Inflammatory macrophage (primary cell): ENCODE measurements at places on chromosomes 4 and X.
A peak's percentile ranks its signal among the peaks of the same experiment; 100 is the strongest.

DNA sequence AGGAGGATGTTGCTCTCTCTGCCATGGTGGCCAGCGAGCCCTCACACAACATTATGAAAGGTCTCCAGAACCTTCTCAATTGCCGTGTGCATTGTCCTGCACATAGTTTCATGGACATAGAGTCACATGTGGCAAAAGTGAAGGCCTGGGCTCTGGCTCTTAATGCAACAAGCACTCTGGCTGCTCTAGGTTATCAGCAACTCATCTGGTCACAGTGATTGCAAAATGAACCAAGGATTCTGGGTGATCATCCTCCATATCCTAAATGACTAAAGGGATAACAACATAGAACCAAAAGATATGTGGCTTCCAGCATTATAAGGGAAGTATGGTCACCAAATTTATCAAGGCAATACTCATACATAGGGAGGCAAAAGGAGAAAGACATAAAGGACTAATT lies 175.2 kb downstream of the MGST2 start:
- DNase-seq, result peak; percentile 16

- DNase-seq, result peak; percentile 96
These were observed 40.0 kb upstream of the IRF2 start for GRCh38 chr4:184514121-184514988.

GRCh38 chrX:120457766-120458180 lies 11.3 kb downstream of the LAMP2 start:
- peak; percentile 24 for DNase-seq

DNA sequence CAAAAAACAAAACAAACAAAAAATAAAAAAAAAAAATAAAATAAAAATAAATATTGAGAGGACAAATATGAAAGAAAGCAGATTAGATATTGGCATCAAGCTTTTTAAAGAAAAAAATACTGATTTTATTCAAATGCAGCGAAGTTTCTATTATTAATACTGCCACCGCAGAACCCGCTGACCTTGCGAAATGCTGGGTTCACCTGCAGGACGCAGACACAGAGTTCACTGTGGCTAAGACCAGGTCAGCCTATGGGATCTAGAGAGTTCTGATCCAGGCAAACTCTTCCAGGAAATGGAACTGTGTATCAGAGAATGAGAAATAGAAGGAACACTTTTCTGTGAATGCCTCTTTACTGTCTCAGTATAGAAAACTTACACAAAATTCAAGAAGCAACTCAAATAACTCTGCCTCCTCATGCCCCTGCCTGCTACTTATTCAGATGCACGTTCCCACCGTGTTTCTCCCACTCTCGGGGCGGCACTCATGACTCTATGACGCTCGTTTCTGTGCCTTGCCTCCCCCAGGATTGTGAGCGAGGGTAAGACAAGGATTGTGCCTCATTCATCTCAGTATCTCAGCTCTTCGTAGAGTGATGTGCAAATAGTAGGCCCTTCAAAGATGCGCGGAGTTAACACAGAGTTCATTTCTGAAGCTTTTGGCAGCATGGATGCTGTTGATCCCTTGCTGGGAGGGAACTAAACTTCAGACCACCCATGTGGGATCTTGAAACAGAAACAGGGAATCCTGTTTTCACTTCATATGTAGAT lies 44.1 kb upstream of the TLR3 start:
- DNase-seq, result no peak

DNA sequence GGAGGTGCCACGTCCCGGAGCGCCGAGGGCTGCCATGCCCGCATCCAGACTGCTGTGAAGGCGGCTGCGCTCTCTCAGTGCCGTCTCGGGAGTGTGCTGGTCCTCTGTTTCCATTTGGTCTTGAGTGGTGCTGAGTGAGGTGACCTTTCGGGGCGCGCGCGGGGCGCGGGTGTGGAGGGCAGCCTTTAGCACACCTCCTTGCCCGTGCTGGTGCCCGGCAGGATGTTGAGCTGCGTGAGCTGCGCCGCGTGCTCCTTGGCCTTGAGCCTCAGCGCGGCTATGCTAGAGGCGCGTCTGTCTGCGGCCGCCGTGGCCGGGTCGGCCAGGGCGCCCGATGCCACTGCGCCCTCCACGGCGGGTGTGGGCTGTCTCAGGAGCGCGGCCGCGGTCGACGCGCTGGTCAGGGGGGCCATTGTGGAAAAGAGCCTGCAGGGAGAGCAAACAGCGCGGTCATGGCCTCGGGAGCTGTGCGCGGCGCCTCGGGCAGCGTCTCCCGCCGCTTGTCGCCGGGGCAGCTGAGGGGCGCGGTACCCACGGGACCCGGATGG lies 11.2 kb downstream of the ARX start:
- DNase-seq, result no peak

- no peak for DNase-seq
These were observed 16.9 kb downstream of the TRIM75 start for GRCh38 chr4:165070560-165070959.

GRCh38 chr4:82284858-82285805 lies 88.7 kb downstream of the HNRNPD start:
- DNase-seq, result peak; percentile 100

- no peak for DNase-seq
These were observed 10.0 kb upstream of the RHOXF2B start for GRCh38 chrX:120087289-120088017.

DNA sequence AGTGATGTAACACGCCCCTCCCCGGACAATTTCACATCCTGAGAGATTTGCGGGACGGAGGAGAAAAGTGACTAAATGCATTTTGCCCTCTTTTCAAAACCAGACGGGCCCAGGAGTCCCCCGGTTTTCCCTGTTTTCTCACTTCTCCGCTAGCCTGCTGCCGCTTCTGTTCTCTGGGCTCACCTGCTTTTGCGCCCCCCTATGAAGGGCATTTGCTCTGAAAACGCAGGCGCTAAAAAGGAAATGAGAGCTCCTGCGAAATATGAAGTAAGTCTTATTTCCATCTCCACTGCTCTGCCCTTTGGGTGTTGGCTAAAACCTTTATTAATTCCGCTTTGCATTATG lies 613 bp upstream of the TMEM47 start:
- DNase-seq, result peak; percentile 0

DNA sequence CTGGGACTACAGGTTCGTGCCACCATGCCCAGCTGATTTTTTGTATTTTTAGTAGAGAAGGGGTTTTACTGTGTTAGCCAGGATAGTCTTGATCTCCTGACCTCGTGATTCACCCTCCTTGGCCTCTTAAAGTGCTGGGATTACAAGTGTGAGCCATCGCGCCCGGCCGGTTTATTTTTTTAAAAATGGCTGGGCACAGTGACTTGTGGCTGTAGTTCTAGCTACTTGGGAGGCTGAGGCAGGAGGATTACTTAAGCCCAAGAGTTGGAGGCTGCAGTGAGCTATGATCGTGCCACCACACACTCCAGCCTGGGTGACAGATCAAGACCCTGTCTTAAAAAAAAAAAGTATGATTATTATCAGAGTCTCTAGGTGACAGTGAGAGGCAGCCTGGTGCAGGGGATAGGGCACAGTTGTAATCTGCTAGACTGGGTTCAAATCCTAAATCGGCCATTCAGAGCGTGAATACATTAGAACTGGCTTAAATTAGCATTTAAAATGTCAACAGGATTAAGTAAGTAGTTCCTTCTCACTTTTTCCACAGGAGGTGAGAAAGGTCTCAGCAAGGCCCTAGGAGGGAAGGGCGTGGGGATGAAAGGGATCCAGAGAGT lies 435 bp upstream of the MGST2 start:
- DNase-seq, result no peak

GRCh38 chrX:116881961-116882360 lies 419.2 kb upstream of the CT83 start:
- no peak for DNase-seq

DNA sequence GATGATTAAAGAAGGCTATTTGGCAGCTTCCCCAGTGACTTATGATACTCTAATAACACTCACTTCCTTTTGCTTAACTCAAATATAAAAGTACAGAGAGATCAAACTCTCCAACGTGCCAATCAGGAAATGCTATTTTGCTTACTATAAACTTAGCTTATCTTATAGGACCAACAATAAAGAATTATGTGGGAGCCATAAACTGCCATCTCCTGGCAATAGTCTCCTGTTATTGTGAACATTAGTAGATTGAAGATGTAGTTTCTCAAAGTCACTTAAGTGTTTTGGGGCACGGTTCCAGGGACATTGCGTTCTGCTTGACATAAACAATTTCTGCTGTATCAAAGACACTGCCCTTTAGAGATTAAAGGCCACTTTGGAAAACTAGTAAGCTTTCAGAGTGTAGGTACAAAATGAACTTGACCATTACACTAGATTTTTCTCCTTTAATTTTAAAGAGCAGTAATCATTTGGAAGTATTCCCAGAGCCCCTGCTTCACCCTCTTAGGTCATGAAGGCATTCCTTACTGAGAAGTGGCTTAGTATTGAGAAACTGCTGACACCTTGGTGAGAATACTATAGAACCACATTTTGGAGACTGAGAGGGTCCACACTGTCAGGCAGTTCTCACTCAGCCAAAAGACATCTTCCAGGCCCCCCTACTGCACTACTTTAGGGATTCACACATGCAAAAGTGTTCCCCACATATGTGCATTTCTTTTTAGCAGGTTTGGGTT lies 51.9 kb downstream of the MAOA start:
- no peak for DNase-seq

DNA sequence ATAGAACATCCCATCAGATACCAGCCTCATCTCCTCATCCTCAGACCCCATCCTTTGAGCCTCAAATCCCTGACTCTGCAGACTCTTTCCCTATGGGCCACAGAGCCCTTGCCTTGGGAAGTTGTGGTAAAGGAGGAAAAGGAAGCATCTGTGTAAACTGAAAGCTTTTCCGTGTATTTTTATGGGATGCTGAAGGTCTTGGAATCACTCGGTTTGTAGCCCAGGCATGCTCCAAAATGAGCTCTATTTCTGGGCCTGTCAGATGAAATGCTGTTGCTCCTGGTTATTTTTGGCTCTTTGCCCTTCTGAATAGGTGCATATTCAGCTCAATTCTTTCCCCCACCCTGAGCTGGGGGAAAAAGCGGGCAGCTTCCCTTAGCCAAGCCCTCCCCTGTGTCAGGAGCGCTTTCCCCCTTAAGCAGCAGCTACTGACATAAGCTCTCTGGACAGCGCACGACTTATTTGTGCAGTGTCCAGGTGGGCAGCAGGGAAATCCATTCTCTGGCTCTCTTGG lies 5.0 kb upstream of the SEL1L3 start:
- DNase-seq, result no peak

GRCh38 chr4:6329478-6330383 lies 60.1 kb downstream of the WFS1 start:
- no peak for DNase-seq

- DNase-seq, result no peak
These were observed 30.7 kb downstream of the HMX1 start for GRCh38 chr4:8840816-8841455.

- DNase-seq, result no peak
These were observed 99.7 kb downstream of the MMRN1 start for GRCh38 chr4:89994176-89994873.

DNA sequence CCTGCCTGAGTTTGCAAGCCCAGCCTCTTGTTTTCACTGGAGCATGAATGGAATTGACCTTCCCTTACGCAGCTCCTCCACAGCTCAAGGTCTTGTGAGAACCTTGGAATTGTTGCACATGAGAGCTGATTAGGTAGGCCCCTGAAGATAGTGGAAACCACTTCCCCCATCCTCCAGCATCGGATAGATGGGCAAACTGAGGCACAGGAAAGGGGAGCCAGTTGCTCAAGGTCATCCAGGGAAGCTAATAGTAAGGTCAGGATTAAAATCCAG lies 27.2 kb downstream of the PJA1 start:
- DNase-seq, result no peak

DNA sequence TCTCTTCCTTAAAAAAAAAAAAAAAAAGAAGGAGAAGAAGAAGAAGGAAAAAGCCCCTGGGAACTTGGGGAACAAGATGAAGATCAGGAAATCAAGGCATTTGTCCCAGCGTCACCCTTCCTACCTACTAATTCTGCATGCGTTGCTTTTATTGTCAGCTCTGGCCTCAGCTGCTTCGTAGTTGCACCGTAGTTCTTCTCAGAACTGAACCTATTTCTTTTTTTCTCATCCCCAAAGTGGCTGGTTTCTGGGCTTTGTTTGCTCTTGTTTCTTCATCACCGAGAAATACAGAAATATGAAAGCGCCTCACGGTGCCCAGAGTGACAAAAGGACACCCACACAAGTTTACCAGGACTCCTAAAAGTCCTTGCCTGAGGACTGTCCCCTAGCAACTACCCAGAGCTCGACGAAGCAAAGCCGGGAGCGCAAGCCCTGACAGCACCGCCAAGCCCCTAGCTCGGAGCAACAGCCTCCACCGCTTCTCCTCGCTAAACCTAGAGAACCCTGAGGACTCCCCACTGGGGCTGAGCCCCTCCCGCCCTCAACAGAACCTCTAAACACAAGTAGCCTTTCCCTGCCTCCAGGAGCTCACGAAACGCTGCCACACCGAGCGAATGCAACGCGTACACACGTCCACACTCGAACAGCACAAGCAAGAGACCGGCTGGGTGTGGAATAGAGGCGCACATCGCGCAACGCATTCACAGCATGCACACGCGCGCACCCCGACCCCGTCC lies 710 bp downstream of the PRKG2 start:
- DNase-seq, result no peak

DNA sequence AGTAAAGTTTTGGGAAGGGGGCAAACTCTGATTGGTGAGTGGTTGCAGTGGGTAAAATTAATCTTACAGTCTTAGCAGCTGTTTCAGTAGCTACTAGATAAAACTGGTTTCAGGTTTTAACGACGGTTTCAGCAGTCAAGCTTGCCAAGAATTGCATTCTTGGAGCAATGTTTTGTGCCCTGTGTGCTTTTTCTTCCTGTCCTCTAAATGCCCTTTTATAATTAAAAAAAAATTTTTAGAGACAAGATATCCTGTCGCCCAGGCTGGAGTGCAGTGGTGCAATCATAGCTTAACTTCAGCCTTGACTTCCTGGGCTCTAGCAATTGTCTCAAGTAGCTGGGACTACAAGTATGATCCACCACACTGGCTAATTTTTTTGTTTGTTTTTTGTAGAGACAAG lies 6.3 kb upstream of the PPEF2 start:
- DNase-seq, result peak; percentile 25

DNA sequence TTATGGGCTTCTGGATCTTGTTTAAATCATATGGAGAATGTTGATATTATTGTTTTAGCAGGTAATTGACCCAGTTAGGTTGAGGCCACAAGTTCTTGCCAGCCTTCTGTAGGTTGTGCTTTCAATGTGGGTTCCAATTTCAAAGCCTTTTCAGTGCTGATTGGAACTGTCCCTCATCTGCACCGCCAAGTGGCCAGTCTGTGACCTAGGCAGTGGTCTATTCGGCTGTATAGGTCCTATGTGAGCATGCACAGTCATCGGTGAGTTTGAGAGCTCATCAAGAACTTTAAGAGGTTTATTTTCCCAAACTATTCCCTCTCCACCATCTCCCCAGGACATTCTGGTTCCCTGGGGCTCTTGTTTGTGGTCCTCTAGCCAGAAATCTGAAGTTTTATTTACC lies 35.7 kb downstream of the DDX53 start:
- no peak for DNase-seq

DNA sequence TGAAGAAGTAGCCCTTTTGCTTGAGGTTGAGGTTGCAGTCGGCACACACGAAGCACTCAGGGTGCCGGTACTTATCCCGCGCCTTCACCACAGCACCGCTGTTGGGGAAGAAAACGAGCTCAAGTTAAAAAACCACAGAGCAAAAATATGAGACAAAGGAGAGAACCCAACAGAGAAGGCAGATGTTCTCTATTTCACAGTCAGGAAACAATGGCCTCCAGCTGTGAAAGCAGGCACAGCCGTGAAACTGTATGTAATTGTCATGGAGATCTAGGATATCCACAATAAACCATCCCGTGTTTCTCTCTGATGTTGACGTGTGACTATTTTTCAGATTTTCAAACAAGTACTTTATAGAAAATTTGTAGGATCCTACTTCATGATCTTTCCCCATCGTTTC lies 30.9 kb upstream of the CCDC110 start:
- no peak for DNase-seq

GRCh38 chrX:127708155-127708554 lies 344.0 kb downstream of the ACTRT1 start:
- no peak for DNase-seq
